ENCODE measurements at places on chromosomes 4 and X.

DNA sequence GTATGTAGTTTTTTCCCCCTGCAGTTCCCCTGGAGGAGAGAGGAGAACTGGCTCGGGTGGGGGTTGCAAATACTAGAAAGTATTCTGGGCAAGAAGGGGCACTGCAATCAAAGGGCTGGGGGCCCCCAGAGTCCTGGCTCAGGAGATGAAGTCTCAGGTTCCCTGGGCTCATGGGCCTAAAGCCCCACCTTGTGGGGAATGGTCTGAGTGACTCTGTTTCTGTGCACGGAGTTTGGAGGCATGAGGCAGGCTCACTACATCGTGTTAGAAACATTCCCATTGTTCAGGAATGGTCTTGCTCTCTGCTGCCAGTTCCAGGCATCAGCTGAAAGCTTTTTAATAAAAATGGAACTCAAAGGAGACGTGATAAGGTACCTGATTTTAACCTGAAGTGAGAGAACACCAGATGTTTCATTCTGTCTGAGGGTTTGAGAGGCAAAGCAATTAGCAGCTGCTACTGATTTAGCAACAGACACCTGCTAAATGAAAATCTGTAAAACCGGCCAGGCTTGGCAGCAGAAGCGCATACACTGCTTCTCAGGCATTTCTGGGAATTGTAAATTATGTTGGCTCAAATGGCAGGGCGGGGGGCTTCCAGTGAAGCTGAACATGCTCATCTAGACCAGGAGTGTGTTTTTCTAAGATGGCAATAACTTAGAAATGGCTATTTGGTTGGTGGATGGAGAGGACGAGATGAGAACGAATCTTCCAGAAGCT, 122.7 kb downstream of the TMEM164 start:
- no peak for DNase-seq

DNA sequence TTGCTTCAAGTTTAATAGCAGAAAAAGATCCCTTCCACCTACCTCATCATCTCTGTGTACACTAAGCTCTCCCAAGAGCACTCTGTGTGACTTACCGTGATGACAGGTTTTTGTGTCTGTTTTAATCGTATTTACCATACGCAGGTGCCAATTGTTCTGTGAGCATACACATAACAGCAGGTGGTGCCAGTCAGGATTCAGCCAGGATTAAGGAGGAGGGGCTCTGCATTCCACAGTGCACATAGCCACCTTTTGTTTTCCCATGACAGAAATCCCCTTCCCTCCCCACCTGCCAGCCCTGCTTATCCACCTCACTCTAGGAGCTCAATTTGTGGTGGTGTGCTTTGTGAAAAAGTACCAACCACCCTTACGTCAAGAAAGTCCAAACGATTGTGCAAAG, 14.8 kb downstream of the ANK2 start:
- DNase-seq = peak; percentile 79

- DNase-seq = no peak
Observed at GRCh38 chrX:20317873-20318272, 51.2 kb upstream of the RPS6KA3 start.

GRCh38 chr4:2729533-2729875, 26.6 kb downstream of the TNIP2 start:
- no peak for DNase-seq

DNA sequence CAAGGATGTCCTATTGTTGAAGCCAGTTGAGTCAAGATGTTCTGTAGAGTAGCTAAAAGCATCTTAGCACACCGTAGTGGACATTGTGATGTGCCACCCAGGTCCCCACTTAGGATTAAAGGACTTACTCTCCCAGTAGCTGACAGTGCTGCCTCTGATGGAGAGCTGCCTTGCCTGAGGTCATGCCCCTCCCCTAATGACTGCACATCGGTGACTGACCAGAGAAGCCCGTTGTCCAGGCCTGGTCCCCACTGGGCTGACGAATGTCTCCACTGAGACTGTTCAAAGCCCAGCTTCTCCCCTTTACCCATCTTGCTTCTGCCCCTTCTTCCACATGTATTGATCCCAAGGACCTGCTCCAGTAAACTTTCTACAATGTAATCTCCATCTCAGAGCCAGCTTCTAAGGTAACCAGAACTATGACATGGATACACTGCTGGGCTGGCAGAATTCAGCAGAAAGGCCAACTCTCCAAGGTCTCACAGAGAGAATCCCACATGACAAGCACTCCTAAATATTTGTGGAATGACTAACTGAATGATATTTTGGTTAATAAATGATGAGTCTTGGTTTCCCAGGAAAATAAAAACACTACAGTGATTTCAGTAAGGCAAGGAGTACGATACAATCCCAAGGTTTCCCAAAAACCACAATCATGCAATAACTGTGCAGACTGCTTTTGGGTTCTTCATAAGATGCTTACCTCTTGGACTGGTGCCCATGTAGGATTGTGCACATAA, 82.4 kb upstream of the TMEM150C start:
- no peak for DNase-seq

DNA sequence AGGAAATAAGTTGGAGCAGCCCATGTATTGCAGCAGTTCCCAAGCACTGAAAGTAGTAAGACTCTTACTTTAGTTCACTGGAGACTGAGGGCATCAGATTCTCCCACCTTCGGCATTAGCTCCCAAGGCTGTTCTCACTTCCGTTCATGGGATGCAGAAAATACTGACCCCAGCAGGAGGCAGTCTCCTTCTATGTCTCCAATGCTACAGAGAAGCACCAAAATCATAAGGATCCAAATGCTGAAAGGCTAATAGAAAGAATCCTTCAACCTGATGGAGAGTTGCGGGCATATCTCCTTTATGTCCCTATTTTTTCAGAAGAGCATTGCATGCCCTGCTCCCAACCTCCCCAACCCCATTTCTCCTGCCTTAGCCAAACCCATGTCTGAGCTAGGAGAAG, 32.4 kb downstream of the ADH7 start:
- no peak for DNase-seq
